ENCODE measurements at places on chromosomes 1 and 21. TPM values are rescaled to one million over a fixed set of nuclear protein-coding genes. Genes with fewer than 3 reads are reported as not detected.

GRCh38 chr21:28922368-28922767 lies 70.3 kb downstream of the LTN1 start:
- no peak for DNase-seq

DNA sequence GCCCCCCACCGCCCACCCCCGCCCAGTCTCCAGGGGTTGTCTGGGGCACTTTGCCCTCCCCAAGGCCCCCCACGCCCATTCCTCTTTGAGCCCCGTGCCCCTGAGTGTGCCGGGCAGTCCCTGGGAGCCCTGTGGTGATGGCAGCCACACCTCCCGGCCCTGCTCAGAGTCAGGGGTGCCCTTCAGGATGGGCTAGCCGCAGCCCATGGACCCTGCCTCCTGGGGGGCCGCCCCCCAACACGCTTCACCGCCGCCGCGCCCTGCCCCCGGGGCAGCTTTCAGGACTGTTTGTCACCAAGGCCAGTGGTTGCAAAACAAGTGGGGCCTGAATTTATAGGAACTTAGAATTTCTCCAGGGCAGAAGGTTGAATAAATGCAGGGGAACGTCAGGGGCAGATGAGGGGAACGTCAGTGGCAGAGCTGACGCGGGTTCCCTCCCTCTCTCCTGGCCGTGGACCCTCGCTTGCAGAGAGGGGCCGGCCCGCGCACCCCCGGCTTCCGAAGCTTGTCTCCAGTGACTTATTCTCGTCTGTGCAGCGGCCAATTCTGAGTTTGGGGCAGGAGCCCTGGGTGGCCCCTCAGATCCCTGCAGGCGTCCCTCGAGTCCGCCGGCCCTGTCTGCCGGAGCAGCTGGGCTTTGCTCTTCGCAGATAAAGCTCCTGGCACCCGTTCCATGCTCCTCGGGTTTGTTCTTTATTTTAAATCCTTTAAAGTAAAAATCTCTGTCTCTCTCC lies 41.2 kb upstream of the ADARB1 start:
- DNase-seq, result no peak

- no peak for DNase-seq
These were observed 180.2 kb downstream of the PRDM16 start for GRCh38 chr1:3249231-3249630.

XKR8 gene
- 11.4 TPM for total RNA-seq

CLDN17 gene
- not detected for total RNA-seq

KRTAP11-1 gene
- not detected for total RNA-seq

Data from astrocyte (in vitro differentiated cells and primary cell).